Activated T-cell treated with anti-CD3 and anti-CD28 coated beads for 4 hours (primary cell): ENCODE measurements at places on chromosomes 3 and 15.

DNA sequence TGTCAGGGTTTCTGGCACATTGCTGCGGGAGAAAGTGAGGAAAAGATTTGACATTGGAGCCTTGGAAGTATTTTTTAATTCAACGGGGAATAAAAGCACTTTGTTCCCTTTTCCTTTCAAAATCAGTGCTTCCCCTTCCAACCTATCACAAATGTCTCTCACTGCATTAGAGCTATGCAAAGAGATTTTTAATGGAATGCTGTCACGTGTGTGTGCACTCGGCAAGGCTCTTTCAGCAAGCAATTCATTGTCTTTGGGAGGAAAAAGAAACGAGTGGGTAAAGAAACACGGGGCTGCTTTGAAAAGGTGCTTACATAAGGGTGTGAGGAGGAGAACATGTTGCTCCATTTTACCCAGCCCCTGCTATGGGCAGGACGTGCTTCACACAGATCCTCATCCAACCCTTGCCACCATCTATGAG lies 490.4 kb upstream of the PROK2 start:
- no peak for DNase-seq

GRCh38 chr15:52698514-52698913 lies 19.3 kb upstream of the ATOSA start:
- no peak for DNase-seq

DNA sequence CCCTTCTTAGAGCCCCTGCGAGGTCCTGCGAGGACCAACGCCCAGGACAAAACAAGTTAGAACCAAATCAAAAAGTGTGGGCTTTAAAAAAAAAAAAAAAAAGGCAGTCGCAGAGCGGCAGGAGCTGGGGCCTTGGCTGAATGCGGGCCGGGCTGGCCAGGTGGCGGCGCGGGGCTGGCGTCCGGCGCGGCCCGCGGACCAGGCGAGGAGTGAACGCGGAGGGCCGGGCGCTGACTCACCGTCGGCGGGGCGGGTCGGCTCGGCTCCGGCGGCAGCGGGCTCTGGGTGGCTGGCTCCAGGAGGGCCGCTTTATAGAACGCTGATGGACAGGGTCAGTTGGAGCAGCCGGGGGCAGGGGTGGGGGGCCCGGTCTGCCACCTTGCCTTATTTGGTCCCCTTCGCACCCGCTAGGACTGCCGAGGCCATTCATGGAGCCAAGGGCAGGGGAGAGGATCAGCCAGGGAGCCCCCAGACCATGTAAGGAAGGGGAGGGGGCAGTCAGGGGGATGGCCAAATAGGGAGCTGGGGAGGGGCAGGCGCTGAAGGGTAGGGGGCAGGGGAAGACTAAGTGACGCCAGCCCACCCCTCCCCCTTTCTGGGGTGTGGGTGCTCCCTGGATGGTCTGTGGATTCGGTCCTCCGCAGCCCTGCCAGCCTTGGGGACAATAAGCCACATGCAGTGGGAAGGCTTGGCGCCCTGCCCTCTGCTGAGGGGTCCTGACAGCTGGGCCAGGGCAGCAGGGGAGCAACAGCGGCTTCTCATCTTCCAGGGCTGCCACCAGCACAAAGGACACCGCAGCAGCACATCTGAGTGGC lies at the start of gene ACTC1:
TSS of gene ACTC1 (minus strand) at position 283 of the 815 bp plus-strand sequence. CDS start 741 bp downstream, outside the sequence.
- DNase-seq, result no peak

DNA sequence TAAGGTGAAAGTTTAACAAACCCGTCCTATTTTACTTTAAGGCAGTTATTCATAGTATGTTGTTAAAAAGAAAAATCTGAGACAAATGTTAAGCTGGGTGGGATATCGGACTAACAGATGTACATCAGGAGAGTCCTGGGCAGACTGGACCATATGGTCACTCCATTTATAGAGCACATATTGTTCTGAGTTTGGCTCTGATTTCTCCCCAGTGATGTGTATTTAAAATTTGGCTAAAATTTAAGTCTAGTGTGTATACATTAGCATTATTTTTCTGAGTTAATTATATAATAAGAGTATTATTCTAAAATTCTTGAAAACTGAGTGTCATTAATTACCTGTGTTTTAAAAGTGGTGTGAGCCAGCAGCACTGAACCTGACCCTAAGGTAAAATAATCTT lies 6.1 kb downstream of the GMPS start:
- no peak for DNase-seq

- no peak for DNase-seq
These were observed 12.8 kb downstream of the VGLL3 start for GRCh38 chr3:86978111-86978551.

DNA sequence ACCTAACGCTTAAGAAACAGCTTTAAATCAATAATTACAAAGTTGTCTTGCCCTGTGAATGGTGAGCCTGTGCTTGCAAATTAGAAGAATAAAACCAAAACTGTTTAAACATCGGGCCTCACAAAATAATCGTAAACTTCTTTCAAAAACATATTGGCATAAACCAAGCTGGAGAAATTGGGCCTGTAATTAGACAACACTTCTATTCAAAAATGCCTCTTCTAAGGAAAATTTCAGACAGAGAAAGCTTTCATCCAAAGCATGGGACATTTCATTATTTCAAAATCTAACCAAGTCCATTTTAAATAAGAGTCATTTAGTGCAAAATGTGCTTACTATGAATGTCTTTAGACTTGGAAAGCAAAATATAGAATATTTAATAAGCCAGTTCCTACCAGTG lies 35.5 kb upstream of the GNB4 start:
- no peak for DNase-seq
